ENCODE measurements at places on chromosomes 12 and 14. TPM values are rescaled to one million over a fixed set of nuclear protein-coding genes. Genes with fewer than 3 reads are reported as not detected.

The SCNN1A gene
- total RNA-seq: 0.80 TPM

The CELA1 gene
- 0.26 TPM for total RNA-seq

The CD69 gene
- 1.9 TPM for total RNA-seq

The ACRBP gene
- 1.0 TPM for total RNA-seq

The KRT6C gene
- total RNA-seq: not detected

The RPS29 gene
- total RNA-seq: 827 TPM

The CLEC4C gene
- not detected for total RNA-seq
